ENCODE measurements at places on chromosomes 7 and 10. TPM values are rescaled to one million over a fixed set of nuclear protein-coding genes. Genes with fewer than 3 reads are reported as not detected.

The NKX1-2 gene
- not detected for total RNA-seq

- no peak overlapping the region for H3K4me3 ChIP-seq
- H3K36me3 ChIP-seq: peaks cover 3% of the 10 kb centered on the region
- H3K27ac ChIP-seq: no peak overlapping the region
These were observed 132.0 kb downstream of the WNT2 start for GRCh38 chr7:117190746-117191435.

DNA sequence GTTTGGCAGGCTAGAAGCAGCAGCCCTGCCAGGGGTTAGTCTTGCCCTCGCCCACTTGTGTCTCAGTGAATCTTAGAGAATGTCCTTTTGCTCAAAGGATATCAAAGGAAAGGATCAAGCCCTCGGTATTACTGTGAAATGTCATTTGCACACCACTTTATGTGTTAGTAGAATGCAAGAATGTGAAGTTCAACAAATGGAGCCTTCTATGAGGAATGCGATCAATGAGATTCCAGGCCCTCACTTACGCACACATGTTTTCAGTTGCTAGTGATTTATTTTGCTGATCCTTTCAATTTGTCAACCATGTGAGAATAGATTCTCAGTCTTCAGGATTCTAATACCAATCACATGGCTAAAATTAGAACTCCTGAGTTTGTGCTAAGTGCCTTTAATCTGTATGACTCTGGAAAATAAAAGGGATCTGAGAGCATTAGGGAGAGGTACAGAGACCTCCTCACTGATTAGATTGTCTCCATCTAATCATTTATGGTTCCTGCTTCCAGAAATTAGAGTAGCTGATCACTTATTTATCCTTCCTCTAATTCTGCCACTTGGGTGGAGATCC lies 123.0 kb upstream of the SP4 start:
- H3K4me3 ChIP-seq: no peak overlapping the region
- H3K27me3 ChIP-seq: no peaks in the 10 kb centered on the region
- H3K27ac ChIP-seq: no peak overlapping the region

- DNase-seq: no peak
- H3K4me3 ChIP-seq: no peak overlapping the region
- H3K36me3 ChIP-seq: no peaks in the 10 kb centered on the region
- H3K4me1 ChIP-seq: peaks cover 11% of the 10 kb centered on the region
- no peak overlapping the region for H3K27ac ChIP-seq
- no peaks in the 10 kb centered on the region for H3K27me3 ChIP-seq
These were observed 112.8 kb upstream of the AHR start for GRCh38 chr7:17185690-17186070.

The MEOX2 gene
- total RNA-seq: not detected

The AKR1C8 gene
- 0.63 TPM for total RNA-seq

DNA sequence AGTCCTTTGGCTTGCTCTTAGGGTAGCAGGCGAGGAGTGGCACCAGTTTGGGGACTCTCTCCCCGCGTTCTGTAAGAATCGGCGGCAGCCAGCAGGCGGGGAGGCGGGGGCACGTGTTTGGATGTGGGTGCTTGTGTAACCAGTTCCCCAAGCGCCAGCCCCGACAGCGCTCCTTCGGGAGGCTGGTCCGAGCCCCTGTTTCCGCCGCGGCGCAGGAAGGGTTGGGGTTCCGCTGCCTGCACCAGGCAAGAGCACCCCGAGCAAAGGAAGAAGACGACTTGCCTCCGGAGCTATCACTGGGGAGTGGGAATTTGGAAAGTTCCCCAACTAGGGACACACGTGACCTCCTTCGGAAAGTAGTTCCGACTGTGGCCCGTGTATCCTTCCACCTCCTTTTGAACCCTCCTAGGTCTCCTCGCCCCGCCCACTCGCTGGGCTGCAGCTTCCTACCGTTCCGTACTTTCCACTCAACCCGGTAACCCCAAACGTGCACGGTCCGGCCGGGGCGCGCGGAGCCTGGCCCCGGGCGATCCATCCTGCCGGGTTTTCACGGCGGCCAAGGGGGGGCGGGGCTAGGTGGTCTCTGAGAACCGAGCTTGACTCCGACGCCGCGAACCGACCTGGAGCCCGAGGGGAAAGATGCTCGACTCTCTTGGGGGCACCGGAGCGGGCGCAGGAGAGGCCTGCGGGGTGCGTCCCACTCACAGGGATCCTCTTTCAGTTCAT lies 1.2 kb downstream of the KLLN start:
- peak; percentile 95 for DNase-seq
- H3K27me3 ChIP-seq: no peaks in the 10 kb centered on the region
- peak overlapping the region; percentile 93 for H3K27ac ChIP-seq
- H3K36me3 ChIP-seq: peaks cover 25% of the 10 kb centered on the region
- H3K4me3 ChIP-seq: peak overlapping the region; percentile 92
- H3K4me1 ChIP-seq: peaks cover 29% of the 10 kb centered on the region

DNA sequence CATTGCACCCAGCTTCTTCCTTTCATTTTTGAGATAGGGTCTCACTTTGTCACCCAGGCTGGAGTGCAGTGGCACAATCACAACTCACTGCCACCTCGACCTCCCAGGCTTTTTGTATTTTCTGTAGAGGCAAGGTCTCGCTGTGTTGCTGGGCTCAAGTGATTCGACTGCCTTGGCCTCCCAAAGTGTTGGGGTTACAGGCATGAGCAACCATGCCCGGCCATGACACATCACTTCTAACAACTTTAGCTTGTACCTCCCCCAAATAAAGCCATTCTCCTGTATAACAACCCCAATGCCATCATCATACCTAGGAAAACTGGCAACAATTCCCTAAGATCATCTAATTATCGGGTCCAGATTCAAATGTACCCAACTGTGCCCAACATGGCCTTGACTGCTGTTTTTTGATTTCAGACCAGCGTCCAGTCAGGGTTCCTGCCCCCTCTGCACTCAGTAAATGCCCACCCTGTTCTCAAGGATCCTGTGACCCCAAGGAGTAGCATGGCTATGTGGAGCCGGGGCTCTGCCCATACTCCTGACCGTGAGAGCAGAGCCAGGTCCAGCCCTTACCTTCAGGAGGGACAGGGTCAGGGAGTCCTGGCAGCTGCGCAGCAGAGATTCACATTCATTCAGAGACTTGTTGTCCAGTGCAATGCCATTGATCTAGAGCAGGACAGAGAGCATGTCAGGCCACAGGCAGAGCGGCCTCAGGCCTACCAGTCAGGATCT lies 102.6 kb downstream of the DLG5 start:
- no peaks in the 10 kb centered on the region for H3K27me3 ChIP-seq
- peaks cover 7% of the 10 kb centered on the region for H3K4me1 ChIP-seq
- no peak for DNase-seq
- no peaks in the 10 kb centered on the region for H3K36me3 ChIP-seq

Measured in activated CD4-positive, alpha-beta memory T cell treated with anti-CD3 and anti-CD28 coated beads, Interleukin-2, amount 10 ng/mL, durations not matched to agents 7 days and 5 days (primary cell).